NCI-H1092 (cell line): ENCODE measurements at places on chromosomes 7 and 10.

DNA sequence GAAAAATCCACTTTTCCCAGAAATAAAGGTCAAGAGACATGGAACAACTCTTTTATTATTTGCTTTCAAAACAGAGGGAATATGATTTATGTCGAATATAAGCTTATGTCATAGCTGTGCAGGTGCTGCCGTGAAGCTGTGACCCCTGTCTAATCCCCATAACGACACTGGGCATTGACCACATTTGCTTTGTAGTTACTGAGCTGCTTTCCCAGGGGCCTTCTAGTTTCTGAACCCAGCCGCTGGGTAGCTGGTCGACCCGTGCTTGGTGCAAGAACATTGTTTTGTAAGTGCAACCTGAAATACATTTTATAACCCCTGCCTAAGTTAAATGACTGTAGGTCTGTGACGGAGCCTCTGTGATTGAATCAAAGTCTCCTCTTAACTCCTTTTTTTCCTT is 144.9 kb upstream of the HDAC9 start:
- no peak for DNase-seq

- DNase-seq, result no peak
Observed at GRCh38 chr7:7210475-7211237, 28.3 kb downstream of the C1GALT1 start.

- no peak for DNase-seq
Observed at GRCh38 chr10:18224626-18225445, 84.6 kb downstream of the CACNB2 start.

- DNase-seq, result no peak
Observed at GRCh38 chr10:132102071-132102716, 36.4 kb downstream of the JAKMIP3 start.

GRCh38 chr7:21191321-21192073 is 236.4 kb upstream of the SP4 start:
- no peak for DNase-seq

DNA sequence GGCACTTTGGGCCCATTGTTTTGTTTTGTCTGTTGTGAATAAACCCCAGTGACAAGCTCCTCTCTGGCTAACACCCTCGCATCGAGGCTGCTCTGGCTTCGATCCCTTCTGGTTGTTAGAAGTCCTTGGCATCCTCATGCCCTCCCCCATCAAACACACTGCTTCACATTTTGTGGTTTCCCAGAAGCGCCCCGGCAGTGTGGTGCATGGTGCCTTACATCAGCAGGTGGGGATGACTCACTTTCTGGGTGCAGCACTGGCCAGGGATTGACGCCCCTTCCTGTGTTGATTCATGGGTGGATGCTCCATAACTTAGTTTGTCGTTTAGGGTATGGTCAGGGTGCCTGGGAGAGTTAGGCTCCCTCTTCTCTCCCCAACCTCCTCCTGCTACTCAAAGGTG is 51.4 kb downstream of the PLPP4 start:
- DNase-seq, result no peak

DNA sequence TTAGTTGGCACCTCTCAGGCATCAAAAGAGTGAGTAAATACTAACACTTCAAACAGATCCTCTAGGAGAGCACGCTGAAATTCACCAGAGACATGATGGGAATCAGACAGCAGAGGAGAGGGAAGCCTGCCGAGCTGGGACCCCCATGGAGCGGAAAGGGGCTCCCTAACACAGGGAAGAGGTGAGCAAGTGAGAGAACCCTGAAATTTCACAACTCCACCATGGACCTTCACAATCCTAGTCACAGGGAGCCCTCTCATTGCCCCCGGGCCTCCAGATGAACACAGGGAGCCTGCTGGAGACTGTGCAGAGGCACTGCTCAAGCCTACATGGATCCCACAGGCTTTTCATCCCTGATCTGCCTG is 59.2 kb upstream of the ANTXRL start:
- no peak for DNase-seq

- no peak for DNase-seq
Observed at GRCh38 chr10:13712837-13713581, 126.2 kb downstream of the PRPF18 start.

DNA sequence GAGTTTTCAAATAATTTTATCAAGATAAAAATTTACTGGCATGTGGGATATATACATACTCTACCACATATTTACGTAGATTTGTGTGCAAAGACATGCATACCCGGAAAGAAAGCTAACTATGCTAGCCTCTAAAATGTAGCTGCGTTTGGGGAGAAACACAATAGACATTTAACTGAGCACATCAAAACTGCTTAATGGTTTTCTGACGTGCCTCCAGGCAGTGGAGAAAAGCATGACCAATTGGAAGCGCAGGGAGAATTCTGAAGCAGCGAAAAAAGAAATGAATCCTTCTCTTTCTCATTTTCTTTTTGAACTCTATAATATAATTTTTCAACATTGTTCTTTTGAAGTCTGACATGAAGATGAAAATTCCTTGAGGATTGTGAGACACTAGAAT is 60.3 kb upstream of the LYZL1 start:
- DNase-seq, result no peak

DNA sequence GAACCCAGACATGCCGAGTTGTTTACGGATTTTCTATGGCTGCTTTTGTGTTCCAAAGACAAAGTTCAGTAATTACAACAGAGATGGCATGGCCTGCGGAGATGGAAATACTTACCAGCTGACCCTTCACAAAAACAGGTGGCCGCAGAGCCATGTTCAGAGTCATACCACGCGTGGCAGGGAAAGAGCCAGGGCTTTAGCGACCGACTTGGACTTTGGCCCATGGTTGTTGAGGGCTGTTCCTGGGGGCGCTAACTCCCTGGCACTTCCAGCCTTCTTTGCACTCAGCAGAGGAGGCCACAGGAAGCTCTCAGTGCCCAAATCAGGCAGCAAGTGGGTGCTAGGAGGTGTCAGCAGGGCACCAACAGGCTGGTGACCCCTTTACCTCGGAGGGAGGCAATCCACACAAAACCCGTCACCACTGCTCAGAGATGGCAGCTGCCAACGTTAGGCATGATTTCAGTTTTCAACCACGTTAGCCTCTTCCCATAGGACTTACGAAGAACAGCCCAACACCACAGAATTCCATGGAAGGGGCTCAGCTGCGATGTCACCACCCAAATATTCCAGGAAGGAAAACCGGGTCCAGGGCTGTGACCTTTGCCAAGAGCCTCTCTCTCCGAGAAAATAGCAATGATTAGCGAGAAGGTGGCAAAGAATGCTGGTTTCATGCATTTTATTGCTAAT is 21.4 kb upstream of the CNPY1 start:
- DNase-seq, result no peak

DNA sequence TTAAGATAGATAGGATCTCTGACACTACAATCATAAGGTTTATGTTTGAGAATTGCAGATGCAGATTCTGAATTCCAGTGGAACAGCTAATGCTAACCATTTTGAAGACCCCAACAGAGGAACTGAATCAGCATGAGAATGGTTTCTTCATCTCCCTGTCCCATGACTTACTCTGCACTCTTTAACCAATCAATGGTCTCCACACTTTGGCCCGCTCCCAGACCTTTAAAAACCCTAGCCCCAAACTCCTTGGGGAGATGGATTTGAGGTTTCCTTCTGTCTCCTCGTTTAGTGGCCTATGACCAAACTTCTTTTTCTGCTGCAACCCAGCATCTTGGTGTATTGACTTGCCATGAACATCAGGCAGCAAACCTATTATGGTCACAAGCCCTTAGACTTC is 804.9 kb downstream of the LRMDA start:
- no peak for DNase-seq

DNA sequence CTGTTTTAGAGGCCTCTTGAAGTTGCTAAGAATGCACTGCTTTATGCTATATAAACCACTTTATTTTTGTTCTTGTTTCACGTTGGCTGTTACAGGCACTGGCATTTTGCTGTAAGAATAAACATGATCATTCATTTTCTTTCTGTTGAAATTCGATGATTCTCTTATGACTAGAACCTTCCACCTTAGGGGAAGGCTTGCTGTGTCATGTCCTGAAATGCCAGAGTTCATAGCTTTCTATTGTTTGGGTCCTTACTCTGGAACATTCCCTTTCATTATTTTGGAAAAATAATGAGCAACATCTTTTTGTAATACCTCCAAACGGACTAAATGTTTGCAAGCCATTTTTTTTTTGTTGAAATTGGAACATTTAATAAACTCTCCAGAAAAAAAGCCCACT is 495.1 kb upstream of the POT1 start:
- DNase-seq, result no peak

- DNase-seq, result no peak
Observed at GRCh38 chr7:24821045-24821753, 63.9 kb upstream of the GSDME start.

DNA sequence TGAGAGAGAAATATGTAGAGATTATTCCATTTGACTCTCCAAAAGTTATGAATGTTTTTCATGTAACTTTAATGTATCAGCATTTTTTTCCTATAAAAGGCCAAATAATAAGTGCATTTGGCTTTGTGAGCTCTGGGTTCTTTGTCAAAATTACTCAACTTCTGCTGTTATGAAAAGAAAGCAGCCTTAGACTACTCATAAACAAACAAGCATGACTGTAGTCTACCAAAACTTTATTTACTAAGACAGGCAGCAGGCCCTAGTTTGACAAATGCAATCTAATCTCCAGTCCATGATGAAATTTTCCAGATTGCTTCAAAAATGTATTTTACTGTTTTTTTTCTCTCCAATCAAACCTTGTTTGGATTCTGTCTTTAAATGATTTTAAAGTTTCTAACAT is 46.3 kb downstream of the MRPL32 start:
- DNase-seq, result no peak

- DNase-seq, result no peak
Observed at GRCh38 chr7:107319724-107320228, 150.1 kb upstream of the GPR22 start.

GRCh38 chr10:97539523-97540200 is 32.9 kb upstream of the ANKRD2 start:
- no peak for DNase-seq
